ENCODE measurements at places on chromosomes 13 and 19. TPM values are rescaled to one million over a fixed set of nuclear protein-coding genes. Genes with fewer than 3 reads are reported as not detected.
A peak's percentile ranks its signal among the peaks of the same experiment; 100 is the strongest.

- no peak for DNase-seq
Measured at GRCh38 chr13:32073180-32073864, 41.7 kb downstream of the FRY start.

DNA sequence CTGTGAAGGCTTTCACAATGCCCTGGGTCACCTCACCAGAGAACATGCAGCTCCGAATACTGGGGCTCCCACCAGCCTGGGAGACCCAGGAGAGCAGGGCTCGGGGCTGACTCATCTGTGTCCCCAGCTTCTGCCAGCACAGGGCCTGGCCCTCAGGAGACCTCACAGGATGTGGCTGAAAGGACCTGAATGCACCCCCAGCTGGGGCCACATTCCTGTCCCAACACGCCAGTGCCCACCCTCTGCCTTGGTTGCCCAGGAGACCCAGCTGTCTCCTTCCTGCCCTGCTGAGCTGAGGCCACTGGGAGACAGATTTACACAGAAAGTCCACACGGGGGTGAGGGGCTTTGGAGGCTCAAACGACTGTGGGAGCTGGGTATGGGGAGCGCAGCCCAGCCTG lies 11.9 kb downstream of the BCAT2 start:
- peak; percentile 42 for DNase-seq

DNA sequence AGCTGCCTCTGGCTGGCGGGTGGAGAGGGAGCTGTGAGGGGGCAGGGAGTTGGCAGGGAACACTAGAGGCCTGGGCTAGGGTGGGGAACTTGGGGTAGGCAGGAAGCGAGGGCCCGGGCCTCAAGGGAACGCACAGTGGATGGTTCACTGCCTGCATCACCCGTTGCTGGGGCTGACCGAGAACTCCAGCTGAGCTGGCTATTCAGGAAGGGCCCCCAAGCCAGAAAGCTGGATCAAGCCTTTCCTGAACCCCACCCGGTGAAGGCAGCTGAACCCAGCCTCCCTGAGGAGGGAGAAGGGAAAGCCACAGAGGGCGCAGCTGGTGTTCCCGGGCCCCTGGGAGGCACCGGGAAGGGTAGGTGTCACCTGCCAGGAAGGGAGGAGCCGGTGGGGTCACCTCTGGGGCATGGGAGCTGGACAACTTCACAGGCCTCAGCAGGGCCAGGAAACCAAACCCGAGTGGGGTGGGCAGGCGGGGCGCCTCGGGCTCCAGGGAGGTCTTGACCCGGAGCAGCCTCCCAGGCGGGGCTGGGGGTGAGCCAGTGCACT lies 13.9 kb downstream of the PALM start:
- DNase-seq, result no peak

GRCh38 chr13:99507054-99507453 lies 5.8 kb downstream of the TM9SF2 start:
- no peak for DNase-seq

DNA sequence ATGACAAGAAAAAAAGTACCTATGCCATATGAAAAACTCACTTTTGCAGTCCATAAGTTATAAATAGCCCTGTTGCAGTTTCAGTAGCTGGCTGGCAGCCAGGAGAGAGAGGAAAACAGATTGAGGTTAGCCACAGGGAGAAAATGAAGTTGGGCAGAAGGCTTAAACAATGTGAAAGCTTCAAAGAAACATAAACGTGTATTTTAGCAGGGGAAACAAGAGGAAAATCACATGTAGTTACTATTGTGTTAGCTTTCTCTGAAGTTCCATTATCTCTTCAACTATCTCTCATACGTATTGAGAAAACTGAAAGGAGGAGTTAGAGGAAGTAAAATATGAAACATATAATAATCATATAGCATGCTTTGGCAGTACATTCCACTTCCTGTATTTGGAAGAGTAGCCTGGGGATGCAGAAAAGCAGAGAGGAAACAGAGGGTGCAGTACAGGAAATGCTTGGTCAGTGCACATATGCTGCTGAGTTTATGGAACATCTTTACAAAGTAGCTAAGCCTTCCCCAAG lies 1551.1 kb downstream of the EFNB2 start:
- DNase-seq, result no peak

- DNase-seq, result no peak
Measured at GRCh38 chr19:1251330-1252220, 3.2 kb downstream of the MIDN start.

- no peak for DNase-seq
Measured at GRCh38 chr19:3470500-3471128, 9.7 kb downstream of the SMIM24 start.

The ZNF776 gene
- 16.9 TPM for total RNA-seq

The NLRP5 gene
- not detected for total RNA-seq

The LRFN3 gene
- 24.8 TPM for total RNA-seq

- DNase-seq, result no peak
Measured at GRCh38 chr13:111401755-111402154, 81.3 kb downstream of the TEX29 start.

GRCh38 chr19:40633207-40633606 lies 32.0 kb downstream of the LTBP4 start:
- no peak for DNase-seq

GRCh38 chr19:16233836-16234551 lies 36.3 kb downstream of the AP1M1 start:
- DNase-seq, result no peak

GRCh38 chr13:42223681-42224080 lies 48.3 kb upstream of the AKAP11 start:
- DNase-seq, result no peak

GRCh38 chr19:10687518-10688288 lies 13.5 kb upstream of the QTRT1 start:
- DNase-seq, result no peak

DNA sequence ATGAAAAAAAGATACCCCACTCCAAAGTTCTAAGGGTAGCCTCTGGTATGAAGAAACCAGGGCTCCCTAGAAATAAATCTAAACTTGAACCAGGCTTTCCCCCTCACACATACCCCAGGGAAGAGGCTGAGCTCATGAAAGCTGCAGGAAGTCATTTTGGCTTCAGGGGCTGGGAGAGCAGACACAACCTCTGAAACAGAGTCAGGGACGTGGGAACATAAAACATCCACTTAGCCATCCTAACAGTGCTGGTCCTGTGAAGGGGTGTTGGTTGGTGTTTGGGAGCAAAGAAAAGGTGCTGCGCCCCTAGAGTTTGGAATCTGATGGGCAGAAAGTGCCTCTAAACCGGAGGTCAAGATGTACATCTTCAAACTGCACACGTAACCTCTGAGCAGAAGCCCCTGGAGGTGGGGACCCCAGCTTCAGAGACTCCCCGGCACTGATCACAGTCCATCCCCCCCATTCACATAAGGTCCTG lies 15.8 kb downstream of the RAB3D start:
- no peak for DNase-seq

DNA sequence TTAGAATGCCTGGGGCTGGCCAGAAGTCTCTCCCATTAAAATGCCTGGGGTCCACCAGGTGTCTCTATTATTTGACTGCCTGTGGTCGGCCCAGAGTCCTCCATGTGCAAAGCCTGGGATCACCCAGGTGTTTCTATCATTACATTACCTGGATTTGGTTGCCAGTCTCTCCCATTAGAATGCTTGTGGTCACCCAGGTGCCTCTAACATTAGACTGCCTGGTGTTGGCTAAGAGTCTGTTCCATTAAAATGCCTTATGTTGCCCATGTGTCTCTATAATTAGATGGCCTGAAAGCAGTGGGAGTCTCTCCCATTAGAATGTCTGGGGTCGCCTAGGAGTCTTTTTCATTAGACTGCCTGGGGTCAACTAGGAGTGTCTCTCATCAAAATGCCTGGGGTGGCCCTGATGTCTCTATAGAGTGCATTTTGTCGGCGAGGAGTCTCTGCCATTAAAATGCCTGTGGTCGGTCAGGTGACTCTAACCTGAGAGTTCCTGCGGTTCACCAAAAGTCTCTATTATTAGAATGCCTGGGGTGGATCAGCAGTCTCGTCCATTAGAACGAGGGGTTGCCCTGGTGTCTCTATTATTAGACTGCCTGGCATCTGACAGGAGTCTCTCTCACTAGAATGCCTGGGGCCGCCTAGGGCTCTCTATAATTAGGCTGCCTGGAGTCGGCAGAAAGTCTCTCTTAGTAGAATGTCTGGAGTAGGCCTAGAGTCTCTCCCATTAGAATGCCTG lies 1540.5 kb downstream of the UQCRFS1 start:
- no peak for DNase-seq

GRCh38 chr19:32316034-32316433 lies 29.4 kb upstream of the ZNF507 start:
- peak; percentile 36 for DNase-seq

DNA sequence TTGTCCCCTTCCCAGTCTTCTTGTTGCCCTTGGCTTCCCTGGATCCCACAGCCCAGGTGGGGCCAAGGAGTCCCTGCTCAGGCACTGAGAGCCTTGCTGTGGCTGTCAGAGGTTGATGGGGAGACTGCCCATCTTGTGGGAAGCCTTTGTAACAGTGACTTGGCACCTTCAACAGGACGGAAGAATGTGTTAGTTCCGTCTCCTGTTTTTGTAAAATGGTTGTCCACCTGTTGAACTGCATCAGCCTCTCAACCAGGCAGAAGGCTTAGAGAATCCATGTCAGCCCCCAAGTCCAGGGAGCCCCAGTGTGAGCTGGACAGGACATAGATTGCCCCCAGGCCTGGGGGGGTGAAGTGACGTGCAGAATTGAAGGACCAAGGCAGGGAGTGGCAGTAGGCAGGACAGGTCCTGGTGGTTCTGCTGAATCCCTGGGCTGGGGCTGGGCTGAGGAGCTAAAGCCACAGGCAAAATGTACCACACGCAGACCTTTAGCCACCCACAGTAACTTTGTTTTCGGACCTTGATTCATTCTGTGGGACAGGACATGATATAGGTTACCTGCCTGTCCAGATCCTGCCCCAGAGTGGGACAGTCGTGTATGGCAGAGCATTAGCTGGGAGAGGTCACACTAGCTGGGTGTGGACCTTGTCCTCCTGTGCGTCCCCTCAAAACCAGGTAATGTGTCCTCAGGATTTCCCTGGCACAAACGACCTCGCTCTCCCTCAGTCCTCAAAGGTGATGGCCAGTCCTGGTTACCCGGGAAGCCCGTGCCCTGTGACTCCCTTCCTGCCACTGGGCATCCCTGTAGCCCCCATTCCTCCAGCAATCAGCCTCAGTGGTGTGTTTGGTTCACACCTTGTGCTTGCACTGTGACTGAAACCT lies 47.0 kb downstream of the GATAD2A start:
- no peak for DNase-seq

The OR7C1 gene
- total RNA-seq, result not detected

The TMEM86B gene
- 4.2 TPM for total RNA-seq

GRCh38 chr13:59363947-59364346 lies 799.8 kb downstream of the DIAPH3 start:
- DNase-seq, result no peak

- peak; percentile 49 for DNase-seq
Measured at GRCh38 chr19:5504114-5504513, 48.9 kb downstream of the ZNRF4 start.

The LMTK3 gene
- total RNA-seq, result 15.9 TPM

DNA sequence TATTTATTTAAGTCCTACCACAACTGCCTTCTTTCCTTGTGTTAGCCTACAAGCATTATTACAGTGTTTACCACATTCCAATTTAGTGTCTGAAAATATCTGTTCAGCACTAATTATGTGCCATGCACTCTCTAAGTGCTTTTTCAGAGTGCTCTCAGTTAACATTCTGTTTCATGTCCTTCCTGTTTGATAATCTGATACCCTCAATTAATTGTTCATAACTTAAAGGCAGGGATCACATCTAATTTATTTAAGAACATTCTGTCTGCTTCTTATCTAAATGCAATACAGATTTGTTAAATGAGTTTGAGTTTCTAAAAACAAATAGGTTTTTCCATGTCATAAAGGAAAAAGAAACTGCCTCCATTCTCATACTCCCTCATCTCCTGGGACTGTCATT lies 649.6 kb upstream of the ATXN8OS start:
- no peak for DNase-seq

- DNase-seq, result peak; percentile 42
Measured at GRCh38 chr19:35267353-35267817, 1.4 kb upstream of the USF2 start.

GRCh38 chr13:66405908-66406802 lies 824.0 kb downstream of the PCDH9 start:
- no peak for DNase-seq

- DNase-seq, result no peak
Measured at GRCh38 chr13:71290963-71291841, 575.8 kb downstream of the DACH1 start.

DNA sequence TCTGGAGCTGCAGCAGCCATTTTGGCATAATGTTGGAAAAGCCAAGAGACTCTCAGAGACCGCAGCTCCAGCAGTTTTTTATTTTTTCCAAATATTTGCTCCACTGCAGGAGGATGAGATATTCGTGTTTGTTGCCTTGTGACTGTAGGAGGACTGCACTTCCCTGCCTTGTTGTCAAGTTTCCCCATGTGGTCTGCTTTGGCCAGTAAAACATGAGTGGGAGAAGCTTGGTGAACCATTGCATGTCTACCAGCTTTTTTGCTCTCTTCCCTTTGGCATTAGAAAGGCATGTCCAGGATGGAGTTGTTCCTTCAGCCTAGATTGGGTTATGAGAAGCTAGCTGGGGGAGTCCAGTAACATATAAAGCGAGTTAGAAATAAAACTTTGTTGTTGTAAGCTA lies 47.7 kb upstream of the ALOX5AP start:
- no peak for DNase-seq

- DNase-seq, result no peak
Measured at GRCh38 chr13:81596224-81596753, 1255.4 kb upstream of the SPRY2 start.

The DNAAF3 gene
- total RNA-seq, result 5.9 TPM

The F10 gene
- total RNA-seq, result 0.87 TPM

DNA sequence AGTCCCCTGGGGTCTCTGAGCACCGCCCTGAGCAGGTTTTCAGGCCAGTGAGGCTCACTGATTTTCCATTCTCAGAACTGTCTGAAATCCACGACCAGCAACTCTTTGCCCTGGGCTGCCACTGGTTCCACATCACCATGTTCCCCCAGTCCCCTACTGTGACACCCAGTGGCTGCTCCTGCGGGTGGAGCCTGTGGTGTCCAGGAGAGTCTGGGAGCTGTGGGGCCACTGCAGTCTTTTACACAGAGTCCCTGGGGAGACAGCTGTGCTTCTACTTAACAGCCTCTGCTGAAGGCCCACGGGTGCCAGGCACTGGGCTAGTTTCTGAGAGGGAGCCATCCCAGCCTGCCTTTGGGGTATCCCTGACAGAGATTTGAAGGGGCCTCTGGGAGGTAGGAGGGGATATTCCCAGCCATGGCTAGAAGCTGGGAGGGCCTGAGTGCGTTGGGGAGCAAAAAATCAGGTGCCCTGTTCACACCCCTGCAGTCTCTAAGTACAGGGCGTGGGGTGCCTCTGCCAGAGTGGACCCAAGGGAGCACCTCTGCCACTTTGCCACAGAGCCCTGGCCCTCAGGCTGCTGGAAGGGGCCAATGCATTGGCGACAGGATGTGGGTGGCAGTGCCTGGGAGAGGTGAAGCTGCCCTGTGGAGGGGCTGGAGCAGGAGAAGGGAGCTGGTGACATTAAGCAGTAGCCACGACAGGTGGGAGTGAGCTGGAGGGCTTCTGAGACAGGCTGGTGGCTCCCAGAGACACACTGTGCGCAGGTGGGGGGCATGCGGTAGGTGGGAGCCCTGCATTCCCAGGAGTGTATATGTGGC lies 200.2 kb upstream of the ZNF536 start:
- DNase-seq, result no peak

All from WTC11 (cell line).